ENCODE measurements at places on chromosomes 7 and 10.

DNA sequence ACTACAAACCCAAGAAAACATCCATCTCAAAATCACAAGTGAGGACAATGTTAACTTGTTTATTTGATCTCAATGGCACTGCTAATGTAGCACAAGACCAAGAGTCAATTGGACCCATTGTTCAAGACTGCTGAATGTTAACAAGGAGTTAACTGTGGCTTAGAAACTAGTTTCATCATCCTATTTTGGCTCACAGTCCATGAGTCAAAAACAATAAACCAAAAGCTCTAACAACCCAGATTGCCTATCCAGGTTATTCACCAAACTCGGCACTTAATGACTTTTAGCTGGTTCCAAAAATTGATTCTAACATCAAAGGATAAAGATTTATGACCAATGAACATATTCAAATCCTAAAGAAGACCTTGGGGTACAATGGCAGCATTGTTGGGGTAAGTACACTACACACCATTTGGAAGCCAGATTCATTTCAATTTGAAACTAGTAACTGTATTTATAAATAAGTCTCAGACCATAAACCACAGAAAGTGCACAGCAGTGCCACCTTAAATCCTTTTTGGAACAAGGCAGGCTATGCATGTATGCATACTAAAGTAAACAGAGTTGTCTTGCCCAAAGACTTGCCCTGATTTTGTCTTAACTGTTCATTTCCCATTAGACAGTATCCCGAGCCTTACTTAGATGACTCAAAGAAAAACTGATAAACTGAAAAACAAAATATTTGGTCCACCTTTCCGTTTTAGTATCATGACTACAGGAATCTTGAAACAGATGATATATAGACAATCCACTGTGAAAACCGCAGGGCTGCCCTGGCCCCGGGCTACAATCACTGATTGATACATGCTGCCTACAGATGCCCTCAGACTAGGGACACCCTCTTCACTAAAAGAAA lies 84.5 kb downstream of the SRPK2 start:
- no peak for DNase-seq

DNA sequence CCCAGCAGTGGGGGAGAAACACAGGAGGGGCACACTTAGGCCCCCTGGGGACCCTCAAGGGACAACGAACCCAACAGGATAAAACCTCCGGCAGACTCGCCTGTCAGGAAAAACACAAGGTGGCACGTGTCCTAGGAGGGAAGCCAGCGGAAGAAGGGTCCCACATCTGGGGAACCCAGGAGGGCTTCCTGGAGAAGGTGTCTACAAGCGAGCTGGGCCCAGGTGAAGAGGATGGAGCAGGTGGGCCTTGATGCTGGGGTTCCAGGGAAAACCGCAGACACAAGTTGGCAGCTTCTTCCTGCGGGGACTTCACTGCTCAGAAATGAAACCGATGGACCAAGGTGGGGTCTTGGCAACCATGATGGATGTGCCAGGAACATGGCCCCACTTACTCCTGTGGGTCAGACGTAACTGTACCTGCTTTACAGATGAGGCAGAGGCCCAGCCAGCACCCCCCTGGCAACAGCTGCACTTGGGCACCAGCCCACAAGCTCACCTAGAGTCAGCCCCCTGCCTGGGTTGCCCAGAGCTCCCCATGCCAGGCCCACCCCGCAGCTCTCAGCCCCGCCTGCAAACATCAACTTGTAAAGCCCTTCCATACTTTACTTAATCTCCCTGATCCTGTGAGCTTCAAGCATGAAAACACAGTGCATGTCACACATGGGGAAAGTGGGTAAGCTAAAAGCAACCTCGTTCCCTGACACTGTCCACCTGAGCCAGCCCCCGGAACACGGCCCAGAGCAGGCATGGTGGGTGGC lies 225.0 kb downstream of the ELFN1 start:
- peak; percentile 42 for DNase-seq

DNA sequence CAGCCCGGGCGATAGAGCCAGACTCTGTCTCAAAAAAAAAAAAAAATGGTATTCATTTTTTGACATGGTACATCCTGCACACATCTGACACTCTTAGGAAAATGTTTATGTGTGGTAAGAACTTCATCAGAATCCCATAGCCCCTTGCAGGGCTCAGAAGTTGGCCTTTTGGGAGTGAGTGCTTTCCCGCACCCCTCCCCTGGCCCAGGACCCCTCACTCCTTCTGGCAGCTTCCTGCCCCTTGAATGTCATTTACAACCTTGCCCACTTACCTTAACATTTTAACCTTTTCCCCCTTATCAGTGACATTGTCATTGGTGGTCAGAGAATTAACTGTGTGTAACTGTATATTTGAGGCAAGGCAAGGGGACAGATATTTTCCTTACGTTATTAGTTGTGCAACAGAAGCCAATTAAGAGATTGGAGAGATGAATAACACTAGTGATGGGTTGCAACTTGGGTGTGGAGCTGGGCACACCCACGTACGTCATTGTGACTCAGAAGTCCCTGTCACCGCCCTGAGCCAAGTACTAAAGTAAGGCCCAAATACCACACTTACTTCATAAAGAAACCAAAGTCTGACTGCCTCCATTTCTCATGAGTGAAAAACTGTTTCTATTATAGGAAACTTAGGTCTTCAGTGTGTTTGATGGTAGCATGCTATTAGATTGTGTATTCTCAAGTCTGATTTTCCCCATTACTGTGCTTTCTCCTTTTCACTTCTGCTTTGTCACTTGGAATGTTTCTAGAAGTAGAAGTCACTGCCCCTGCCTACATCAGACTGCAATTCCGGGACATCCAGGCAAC lies 31.6 kb downstream of the OGDH start:
- peak; percentile 75 for DNase-seq

DNA sequence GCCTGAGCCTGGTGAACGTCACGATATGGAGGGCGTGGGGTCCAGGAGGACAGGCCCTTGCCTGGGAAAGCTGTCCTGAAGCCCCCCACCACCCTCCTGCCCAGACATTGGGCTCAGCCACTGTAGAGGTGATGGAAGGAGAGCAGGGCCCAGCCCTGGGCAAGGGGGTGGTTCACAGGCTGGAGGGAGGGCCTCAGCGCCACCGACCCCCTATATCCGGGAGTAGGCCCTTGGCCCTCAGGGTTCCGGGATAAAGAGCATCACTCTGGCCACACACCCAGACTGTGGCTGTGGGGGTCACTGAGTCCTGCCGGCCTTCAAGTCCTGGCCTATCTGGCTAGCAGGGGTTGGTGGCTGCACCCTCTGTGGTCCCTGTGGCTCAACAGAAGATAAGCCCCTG lies 55.3 kb upstream of the GTF2IRD1 start:
- no peak for DNase-seq

- no peak for DNase-seq
These were observed 288.6 kb downstream of the BAMBI start for GRCh38 chr10:28965937-28966336.

DNA sequence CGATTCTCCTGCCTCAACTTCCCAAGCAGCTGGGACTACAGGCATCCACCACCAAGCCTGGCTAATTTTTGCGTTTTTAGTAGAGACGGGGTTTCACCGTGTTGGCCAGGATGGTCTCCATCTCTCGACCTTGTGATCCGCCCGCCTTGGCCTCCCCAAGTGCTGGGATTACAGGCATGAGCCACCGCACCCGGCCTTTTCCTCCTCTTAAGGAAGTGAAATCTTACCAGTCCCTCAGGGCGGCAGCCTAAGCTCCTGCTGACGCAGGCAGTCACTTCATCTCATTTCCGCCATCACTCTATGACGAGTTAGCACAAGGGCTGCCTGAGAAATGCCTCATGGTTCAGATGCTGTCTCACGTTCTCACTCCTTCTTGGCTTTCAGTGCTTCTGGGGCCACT lies 246.0 kb upstream of the SHH start:
- DNase-seq = no peak

DNA sequence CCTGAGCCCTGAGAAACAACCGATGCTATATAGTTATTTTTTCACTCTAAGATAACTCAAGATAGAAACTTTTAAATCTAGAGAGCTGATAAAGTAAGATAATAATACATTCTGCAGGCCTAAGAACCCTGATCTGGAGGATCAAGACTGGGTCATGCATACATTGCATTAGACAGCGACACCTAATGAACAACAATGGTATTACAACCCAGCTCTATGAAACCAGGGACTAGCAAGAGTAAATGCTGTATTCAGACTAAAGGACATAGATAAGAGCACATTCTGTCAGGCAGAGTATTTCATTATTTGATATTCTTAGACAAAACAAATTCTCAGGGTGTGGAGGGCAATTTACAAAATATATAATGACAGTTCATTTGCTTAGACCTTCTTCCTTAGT lies 148.6 kb downstream of the GRK5 start:
- DNase-seq = no peak

GRCh38 chr7:99120916-99121315 lies 23.0 kb downstream of the SMURF1 start:
- no peak for DNase-seq

DNA sequence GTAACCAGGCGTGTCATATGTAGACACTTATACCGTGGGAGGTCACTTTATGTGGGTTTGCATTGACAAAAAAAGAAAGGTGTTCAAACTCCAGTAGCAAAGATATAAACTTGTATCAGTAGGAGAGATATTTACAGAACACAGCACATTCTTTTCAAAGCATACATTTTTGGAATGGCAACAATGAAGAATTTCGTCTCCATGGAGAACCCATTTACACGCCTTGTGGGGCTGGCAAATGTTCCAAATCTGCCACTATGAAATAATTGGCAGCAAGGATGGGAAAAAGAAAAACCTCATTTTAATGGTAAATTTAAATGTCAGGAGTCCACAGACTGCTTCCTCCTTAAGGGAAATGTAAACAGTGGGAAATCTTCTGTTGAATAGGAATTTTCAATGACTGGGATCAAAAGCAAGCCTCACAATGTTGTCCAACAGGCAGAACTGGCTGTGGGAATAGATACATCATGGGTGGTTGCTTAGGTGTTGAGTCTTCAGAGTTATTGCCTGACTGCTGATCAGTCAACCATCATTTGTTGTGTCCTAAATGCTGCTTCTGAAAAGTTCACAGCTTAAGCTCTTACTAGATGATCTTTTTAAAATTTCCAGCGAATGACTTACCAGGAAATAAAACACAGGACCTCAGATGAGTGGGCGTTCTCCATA lies 256.6 kb upstream of the SEMA3C start:
- DNase-seq = no peak

- no peak for DNase-seq
These were observed 5.5 kb upstream of the MNX1 start for GRCh38 chr7:157016024-157016351.

GRCh38 chr7:55211726-55212125 lies 153.4 kb upstream of the LANCL2 start:
- DNase-seq = no peak

DNA sequence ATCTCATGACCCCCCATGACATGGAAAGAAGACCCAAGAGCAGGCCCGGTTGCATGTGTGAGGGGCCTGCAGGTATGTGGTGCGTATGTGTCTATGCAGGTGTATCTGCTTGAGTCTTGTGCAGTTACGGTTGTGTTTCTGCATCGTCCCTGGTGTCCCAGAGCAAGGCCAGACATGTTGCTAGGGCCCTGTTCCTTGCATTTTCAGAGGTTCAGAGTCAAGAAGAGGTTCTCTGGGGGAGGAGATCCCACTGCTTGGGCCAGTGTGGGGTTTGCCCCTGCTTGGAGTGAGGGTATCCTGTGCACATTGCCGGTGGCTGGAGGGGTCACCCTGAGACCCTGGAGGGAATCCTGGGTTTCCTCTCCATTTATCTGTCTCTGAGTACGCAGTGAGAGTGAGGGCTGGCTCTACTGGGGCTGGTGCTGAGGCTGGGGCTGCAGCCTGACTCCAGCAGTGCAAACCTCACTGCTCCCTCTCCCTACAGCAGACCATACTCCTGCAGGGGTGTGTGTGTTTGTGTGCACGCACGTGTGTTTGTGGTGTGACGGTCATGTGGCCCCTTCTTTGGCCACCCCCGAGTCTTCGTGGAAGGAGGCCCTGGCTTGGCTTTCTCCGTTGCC lies 4.1 kb downstream of the TRIM8 start:
- peak; percentile 7 for DNase-seq

GRCh38 chr10:131214521-131215244 lies 96.8 kb downstream of the TCERG1L start:
- no peak for DNase-seq

DNA sequence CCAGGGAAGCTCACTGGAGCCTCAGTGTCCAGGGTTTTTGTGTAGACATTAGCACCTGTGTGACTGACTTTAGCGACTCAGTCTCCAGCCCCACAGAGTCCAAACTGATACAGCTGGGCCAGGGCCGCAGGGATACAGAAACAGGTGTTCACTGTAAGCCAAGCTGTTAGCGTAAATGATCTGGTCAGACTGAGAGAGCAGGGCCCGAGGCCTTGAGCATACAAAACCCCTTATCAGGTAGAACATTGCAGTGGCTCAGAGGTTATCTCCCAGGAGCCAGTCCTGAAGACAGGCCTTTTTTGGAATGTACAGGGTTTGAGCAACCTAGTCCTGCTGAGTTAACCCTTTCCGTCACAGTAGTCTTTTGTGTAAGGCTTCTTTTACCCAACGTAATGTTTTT lies 25.0 kb downstream of the LHPP start:
- DNase-seq = no peak

GRCh38 chr10:67520924-67521520 lies 175.0 kb downstream of the CTNNA3 start:
- no peak for DNase-seq

DNA sequence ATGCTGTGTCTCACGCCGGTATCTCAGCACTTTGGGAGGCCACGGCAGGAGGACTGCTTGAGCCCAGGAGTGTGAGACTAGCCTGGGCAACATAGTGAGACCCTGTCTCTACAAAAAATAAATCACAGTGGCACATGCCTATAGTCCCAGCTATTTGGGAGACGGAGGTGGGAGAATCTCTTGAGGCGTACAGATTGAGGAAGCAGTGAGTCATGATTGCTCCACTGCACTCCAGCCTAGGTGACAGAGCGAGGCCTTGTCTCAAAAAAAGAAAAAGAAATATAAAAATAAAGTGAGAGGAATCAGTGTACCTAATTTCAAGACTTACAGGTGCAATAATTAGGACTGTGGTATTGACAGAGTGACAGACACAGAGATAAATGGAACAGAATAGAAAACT lies 23.9 kb downstream of the SLC25A40 start:
- DNase-seq = no peak

GRCh38 chr7:108002726-108003598 lies at the start of gene LAMB1:
Gene LAMB1, minus strand, starts transcription at chr7:108003161. Its CDS starts 276 bp downstream, at chr7:108002885.
- DNase-seq = peak; percentile 87

GRCh38 chr10:29239569-29240472 lies 49.0 kb upstream of the LYZL1 start:
- DNase-seq = no peak

- no peak for DNase-seq
These were observed 250.3 kb downstream of the STK31 start for GRCh38 chr7:23960361-23960760.

DNA sequence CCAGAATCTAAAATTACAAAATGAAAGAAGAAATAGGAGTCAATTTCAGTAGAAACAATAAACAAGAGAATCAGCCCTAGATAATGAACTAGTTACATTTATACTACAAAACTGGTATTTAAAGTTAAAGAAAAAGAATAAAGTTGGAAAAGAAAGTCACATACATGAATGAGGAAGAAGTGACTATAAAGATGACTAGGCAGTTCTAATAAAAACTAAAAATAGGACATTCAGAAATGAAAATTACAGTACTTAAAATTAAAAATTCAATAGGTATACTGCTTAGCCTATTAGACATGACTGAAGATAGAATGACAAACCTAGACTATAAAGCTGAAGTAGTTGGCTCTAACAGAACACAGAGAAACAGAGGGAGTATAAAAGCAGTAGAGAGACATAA lies 108.8 kb downstream of the AHR start:
- no peak for DNase-seq
